ENCODE measurements at places on chromosomes 6 and 20.

DNA sequence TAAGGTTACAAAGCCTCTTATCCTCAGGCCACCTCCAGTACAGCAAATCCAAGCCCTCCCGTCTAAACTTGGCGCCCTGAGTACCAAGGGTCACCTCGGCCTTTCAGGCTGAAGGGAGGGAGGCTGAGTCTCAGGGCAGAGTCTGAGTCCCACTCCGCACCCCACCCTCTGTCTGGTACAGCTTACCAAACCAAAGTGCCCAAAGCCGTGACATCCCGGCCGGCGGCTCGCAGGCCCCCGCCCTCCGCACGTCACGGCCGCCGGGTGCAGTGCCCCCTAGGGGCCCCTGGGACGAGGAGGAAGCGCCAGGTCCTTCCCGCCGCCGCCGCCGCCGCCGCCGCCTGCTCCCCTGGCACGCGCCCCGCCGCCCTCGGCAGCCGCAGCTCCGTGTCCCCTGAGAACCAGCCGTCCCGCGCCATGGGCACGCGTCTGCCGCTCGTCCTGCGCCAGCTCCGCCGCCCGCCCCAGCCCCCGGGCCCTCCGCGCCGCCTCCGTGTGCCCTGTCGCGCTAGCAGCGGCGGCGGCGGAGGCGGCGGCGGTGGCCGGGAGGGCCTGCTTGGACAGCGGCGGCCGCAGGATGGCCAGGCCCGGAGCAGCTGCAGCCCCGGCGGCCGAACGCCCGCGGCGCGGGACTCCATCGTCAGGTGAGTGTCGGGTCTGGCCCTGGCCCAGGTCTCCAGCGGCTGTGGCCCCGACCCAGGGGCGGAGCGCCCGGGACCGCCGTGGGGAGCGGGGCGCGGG lies at the start of gene MTHFD1L:
TSS of gene MTHFD1L (plus strand) at position 297 of the 741 bp plus-strand sequence. CDS start at position 418, 121 bp downstream.
- peak; percentile 80 for DNase-seq

- peak; percentile 11 for DNase-seq
Observed at GRCh38 chr6:32854376-32855178, 585 bp downstream of the PSMB9 start.

DNA sequence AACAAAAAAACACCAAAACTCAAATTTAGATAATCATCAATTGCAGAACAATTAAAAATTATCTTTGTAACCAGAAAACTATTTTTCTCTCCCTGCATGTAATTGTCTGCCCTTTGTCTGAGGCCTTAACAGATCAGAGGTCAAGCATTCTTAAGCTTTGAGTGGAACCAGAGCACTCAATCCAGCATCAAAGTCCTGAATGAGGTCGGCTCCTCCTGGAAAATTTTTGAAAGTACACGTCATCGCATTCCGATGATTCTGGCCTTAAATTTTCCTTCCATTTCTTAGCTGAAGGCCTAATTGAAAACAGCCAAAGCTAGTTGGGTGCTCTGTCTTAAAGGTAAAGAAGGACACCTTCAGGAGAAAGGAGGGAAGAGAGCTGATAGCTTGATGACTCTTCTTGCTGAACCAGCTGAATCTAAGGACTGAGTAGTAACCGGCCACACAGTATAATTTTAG lies 510.2 kb upstream of the SULF2 start:
- DNase-seq = peak; percentile 97

GRCh38 chr6:64672651-64673050 lies 1034.4 kb downstream of the EYS start:
- DNase-seq = no peak

- DNase-seq = no peak
Observed at GRCh38 chr6:107706516-107707115, 117.5 kb downstream of the SCML4 start.

DNA sequence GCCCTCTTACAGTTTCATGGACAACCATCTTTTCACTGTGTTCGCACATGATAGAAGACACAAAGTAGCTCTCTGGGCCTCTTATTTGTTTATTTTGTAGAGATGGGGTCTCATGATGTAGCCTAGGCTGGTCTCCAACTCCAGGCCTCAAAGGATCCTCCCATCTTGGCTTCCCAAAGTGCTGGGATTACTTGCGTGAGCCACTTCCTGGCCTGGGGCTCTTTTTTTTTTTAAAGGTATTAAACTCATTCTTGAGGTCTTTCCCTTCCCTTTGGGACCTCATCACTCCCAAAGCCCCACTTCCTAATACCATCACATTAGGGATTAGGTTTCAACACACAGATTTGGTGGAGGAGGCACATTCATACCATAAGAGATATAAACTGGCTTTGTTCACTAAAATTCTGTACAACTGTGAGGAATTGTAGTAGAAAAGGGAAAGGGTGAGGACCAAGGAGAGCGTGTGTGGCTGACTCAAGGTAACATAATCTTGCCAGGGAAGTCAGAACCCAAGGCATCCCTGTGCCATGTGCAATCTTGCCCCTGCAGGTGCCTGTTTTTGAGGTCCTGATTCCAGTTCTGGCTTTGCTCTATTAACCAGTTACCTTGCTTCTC lies 45.5 kb downstream of the EIF2S2 start:
- no peak for DNase-seq

DNA sequence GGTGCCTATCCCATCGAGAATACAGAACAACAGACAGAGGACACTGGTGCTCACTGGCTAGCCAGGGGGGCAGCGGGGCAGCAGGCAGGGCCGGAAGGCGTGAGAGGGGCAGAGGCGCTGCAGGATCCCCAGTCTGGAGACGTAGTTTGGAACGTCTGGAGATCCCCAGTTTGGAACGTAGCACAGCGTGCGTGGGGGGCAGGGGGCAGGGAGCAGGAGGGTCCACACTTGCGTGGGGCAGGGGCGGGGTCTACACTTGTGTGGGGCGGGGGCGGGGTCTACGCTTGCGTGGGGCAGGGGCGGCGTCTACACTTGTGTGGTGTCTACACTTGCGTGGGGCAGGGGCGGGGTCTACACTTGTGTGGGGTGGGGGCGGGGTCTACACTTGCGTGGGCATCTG lies 107.2 kb downstream of the DACT2 start:
- no peak for DNase-seq

DNA sequence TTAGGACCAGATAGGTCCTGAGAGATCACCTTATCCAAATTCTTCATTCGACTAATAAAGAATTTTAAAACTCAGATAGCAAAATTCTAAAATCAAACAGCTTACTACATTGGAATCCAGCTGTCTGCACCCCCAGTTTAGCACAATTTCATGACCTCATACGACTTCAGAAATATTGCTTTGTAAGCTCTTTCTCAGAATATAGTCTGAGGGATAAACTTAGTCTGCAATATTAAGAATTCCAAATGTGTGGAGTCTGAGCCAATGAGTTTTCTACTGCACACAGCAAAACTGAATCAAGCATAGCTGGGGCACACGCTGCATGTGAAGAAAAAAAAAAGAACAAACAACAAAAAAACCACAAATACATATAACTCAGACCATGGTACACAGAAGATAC lies 541.6 kb upstream of the CHD6 start:
- DNase-seq = no peak

GRCh38 chr6:140541288-140541687 lies 1166.8 kb upstream of the CITED2 start:
- DNase-seq = no peak

DNA sequence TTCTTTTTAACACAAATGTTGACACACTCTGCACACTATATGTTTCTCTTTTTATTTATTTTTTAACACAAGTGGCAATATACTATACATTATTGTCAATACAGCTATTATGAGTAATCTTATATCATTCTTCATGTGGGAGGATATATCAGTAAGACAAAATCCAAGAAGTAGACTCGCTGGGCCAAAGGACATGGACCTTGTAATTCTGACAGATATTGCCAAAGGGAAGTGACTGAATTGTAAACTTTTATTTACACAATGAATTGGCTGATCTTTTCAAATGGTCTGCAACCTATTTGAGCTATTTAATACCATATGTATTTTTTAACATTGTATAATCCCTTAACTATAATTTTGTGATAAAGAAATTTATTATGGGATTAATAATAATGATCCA lies 56.0 kb downstream of the CCDC170 start:
- no peak for DNase-seq

GRCh38 chr6:14455876-14456648 lies 338.5 kb downstream of the CD83 start:
- DNase-seq = no peak

GRCh38 chr6:24743265-24743943 lies 24.4 kb upstream of the C6orf62 start:
- DNase-seq = peak; percentile 96

- no peak for DNase-seq
Observed at GRCh38 chr20:31569163-31570020, 35.7 kb upstream of the ID1 start.

GRCh38 chr6:41199552-41200246 lies 1.2 kb downstream of the TREML2 start:
- DNase-seq = no peak

DNA sequence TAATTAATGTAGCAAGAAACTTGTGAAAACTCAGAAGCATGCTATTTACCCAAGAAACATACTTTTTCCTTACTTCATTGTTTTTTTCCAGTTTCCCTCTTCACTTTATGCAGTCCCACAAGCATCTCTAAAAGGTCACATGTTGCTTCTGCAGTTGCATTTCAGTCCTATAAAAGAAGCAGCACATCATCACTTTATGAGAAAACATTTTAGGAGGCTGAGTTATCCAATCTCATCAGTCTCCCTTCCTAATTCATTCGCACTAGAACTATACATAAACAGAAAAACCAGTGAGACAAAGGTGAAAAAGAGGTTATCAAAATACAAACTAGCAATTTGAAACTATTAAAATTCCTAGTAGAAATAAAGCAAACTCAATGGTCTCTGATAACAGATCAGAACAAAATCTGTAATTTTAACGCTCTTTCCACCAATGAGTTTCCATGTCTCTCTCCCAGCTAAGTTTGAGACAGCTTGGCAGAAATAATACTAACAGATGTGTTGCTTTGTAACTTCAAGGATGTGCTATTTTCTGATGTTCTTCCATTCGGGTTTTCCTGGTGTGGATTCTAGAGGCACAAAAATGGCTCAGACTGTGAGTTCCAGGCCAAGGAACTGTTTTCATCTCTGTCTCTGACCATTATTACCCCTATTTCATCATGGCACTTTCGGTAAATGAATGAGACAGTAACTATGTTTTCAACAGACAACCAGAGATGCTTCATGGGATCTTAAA lies 48.4 kb downstream of the ZHX3 start:
- no peak for DNase-seq

DNA sequence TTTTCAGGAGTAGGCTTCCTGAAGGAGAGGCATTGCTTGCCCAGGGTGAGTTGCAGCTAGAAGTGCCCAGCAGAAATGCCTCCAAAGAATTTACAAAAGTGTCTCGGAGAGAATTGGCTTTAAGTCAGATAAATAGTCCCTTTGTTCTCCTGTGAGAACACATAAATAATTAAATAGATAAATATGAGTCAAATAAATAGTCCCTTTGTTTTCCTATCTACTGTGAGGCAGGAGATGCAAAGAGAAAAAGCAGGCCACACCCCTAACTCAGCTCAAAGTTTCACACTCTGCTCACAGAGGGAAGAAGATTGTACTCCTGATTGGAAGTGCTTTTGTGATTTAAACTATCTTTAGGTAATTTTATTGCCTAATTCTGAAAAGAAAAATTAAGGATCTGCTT lies 180.7 kb upstream of the PRSS16 start:
- DNase-seq = no peak

GRCh38 chr6:168221497-168222079 lies 98.0 kb downstream of the DACT2 start:
- no peak for DNase-seq

GRCh38 chr6:91166271-91167046 lies 579.6 kb upstream of the MAP3K7 start:
- no peak for DNase-seq

- no peak for DNase-seq
Observed at GRCh38 chr6:105844275-105844883, 241.8 kb upstream of the PRDM1 start.

DNA sequence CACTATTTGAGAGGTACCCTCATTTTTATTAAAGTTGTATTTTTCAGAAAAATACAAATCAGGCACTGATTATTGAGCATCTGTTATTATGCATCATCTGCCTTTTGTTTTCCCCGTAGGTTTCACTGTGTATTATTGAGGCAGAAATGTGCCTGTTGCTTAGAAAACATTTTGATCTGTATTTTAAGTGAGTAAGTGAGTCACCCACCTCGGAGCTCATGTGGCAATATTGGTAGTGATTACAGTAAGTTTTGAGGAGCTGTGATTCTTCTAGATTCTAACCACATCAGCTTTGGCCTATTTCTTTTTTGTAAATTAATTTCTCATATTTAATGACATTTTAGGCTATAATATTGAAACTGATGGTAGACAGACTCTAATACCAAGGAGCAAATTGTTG lies 59.6 kb upstream of the LAMP5 start:
- no peak for DNase-seq

- DNase-seq = no peak
Observed at GRCh38 chr6:35037664-35038038, 103.5 kb downstream of the TCP11 start.

DNA sequence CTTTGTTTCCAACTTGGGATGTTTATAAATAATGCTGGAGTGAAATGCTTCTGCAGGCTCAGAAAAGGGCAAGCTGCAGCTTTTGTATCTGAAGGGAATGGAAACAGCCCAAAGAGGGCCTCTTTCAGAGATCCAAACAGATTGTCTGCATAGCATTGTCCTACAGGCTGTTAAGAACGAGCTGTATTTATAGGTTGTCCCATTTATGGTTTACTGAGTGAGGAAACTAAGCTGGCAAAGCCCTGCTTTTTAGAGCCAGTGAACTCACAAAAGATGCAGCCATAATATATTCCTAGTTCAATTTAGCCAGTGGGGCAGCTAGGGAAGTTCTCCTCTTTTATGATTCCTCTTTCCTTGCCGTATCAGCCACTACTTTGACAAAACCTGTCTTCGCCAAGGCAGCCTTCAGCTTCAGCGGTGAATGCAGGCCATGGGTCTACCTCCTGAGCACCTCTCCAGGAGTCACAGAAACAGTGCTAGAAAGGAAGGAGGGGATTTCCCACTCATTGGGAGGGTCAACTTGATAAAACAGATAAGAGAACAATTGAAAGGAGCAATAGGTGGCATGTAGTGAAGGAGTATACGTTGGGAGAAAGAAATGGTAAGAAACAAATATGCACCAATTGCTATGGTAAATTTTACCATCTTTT lies 15.0 kb downstream of the KIAA0319 start:
- no peak for DNase-seq

GRCh38 chr6:134195164-134195906 lies 122.6 kb downstream of the SGK1 start:
- DNase-seq = no peak

GRCh38 chr6:21742238-21742660 lies 148.7 kb downstream of the SOX4 start:
- DNase-seq = peak; percentile 88

Data from kidney capillary endothelial cell (primary cell).